ENCODE measurements at places on chromosomes 13 and 19.

DNA sequence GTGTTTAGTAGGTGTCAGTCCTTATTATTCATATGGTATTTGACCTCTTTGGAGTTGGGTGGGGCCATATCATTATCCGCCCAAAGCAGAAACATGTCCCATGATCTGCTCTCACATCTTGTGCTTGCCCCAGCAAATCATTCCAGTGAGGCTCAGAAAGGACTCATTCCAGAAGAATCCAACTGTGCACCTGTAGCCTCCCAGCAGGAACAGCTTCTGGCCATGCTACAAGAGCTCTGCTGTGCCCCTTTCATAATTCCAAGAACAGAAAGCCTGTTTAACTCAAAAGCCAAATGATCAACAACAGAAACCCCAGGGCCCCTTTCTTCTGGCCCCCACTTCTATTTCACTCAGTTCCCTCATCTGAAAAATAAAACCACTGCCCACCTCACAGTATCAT is 673.1 kb downstream of the DIAPH3 start:
- no peak for DNase-seq

GRCh38 chr13:49540552-49540951 is 44.8 kb downstream of the PHF11 start:
- DNase-seq, result peak; percentile 32

DNA sequence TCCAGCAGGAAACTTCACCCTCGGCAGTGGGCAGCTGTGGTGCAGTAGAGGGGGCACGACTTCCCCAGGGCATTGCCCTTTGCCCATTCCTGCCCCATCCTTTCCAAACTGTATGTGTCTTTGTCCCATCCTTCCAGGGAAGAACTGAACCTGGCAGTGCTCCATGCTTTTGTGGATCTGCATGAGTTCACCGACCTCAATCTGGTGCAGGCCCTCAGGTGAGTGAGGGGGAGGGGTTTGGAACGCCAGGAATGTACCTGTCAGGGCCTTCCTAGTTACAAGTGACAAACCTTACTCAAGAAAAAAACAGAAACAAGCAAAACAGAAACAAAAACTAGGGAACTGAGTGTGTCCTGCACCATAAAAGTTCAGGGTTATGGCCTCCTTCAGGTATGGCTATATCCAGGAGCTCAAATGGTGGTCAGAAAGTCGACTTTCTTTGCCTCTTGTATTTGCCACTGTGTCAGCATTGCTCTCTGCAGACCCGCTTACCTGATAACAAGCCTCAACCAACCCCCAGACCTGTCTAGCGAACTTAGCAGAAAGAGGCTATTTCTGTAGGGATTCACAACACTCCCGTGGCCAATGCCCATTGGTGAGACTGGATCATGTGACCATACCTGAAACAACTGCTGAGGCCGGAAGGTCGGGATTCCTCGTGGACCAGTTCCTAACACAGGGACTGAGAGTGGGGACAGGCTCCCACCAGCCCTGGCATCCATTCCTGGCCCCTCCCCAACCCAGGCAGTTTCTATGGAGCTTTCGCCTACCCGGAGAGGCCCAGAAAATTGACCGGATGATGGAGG is 4.2 kb downstream of the CYTH2 start:
- DNase-seq, result no peak

DNA sequence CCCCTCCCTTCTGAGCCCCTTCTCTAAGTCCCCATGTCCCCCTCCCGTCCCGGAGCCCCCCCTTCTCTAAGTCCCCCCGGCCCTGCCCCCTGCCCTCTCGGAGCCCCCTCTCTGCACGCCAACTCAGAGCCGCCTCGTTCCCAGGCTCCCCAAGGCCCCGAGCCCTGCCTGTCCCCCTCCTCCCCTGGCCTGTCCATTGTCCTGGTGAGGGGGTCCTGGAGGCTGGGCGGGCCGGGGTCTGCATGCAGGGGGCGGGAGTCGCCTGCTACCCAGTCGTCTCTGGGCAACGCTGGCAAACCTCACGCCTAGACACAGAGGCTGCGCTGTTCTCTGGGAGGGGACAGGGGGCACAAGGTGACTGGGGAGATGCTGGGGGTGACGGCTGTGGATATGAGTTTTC is 39.2 kb upstream of the SEMA6B start:
- DNase-seq, result no peak

DNA sequence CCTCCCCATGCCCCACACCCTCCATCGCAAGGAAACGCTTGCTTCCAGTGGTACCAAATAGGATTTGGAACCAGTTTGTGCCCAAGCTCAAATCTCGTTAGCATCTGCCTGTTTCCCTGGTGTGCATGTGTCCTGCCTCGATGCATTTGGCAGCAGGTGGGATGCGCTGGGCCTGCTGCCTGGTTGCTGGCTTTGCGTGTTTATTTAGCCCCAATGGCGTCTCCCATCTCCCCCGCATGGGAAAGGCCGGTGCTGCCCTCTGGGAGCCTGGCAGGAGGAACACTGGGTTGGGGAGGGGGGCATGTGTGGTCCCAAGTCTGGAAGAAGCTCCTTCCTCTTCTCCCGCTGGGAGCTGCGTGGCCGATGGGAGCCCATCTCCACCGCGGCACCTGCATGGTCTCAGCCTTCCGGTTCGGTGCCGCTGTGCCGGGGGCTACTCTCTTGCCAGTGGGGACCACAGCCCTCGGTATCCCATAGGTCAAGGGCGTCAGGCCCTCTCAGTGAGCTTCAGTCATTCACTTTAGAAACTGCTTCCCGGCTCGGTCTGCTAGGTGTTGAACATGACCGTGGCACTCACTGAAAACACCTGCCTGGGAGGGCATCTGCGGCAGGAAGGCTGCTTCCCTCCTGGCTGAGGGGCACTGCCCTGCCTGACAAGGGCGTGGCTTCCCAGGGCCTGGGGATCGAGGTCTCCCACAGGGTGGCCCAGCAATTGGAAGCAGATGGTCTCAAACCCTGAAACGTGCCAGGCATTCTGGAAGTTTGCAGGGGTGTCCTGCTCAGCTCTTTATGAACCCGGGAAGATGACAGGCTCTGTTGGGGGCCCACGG is 11.8 kb upstream of the F7 start:
- DNase-seq, result no peak

- no peak for DNase-seq
Measured at GRCh38 chr13:98189841-98190505, 12.9 kb upstream of the RNF113B start.

DNA sequence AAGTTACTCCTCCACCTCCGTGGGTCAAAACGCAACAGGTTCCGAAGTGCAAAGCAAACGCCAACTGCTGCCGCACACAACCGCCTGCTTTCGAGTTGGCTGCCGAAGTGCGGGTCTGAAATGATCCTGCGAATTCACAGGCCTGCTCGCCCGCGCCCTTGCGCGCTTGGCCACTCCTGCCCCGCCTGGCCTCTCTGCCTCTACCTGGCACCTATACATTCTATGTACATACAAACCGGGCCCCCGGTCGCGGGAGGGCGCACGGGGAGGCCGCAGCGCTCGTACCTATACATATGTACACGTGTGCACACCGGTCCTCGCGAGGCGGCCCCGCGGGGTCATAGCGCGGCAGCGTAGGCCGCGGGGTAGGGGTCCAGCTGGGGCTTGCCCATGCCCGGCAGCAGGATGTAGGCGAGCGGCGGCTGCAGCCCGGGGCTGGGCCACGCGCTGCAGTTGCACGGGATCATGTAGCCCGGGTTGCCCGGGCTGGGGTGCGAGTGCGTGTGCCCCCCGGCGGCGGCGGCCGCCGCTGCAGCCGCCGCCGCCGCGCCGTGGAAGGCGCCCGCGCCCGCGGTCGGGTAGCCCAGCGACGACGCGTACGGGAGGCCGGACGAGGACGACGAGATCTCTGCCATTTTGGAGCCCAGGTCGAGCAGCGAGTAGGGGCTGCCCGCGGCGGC is 1.3 kb downstream of the SOX21 start:
- no peak for DNase-seq

DNA sequence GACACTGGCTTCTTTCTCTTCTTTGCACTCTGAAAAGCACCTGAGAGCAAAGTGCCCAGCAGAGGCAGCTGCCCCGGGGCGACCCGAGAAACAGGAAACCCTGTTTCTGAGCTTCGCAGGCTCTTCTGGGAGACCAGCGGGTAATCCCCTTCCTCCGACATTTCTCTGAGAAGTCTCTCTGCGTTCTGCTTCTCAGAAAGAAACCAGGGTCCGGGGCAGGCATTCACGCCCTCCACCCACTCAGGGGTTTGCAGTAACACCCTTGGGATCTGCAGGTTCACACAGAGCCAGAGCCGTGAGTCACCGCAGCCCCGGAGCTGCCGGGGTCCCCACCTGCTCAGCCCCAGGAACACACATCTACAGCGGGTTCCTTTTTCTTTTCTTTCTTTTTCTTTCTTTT is 86.0 kb downstream of the GADD45B start:
- DNase-seq, result no peak

- DNase-seq, result no peak
Measured at GRCh38 chr19:19407633-19407930, 2.1 kb downstream of the GATAD2A start.

GRCh38 chr13:39341251-39341650 is 261.7 kb downstream of the LHFPL6 start:
- DNase-seq, result no peak

DNA sequence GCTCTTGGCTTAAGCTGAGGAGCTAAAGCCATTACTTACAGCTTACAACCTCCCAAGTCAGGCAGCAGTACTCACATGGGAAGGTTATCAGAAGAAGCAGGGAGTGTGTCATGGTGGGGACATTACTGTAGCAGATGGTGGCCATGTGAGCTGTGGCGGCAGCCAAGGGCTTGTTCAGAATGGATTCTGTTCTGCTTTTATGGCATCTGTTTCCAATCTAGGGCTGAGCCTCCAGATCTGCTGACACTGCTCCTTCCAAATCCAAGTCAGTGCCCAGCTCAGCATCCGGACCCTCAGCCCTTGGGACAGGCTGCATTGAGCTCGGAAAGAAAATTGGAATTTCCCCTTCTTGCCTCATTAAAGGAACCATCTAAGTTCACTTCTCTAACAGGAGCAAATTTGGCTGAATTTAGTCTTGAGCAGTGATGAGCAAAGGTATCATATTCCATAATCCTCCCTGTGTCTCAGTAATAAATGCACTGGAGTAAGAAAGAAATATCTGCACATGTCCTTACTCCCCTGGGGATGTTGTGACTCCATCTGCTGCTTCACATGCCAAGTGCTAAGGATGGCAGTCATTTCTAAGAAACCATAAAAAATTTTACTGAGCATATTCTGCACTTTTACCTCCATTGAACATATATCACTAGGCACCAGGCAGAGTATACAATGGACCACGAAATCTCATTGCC is 73.9 kb downstream of the KCTD12 start:
- DNase-seq, result no peak

- peak; percentile 97 for DNase-seq
Measured at GRCh38 chr19:20167020-20167644, at the start of gene ZNF486. ZNF486 (plus strand) TSS chr19:20167214; CDS start chr19:20167331, 117 bp downstream.

- DNase-seq, result no peak
Measured at GRCh38 chr19:44777715-44778347, at the start of gene CBLC. CBLC (plus strand) TSS chr19:44777890; CDS start chr19:44777932, 42 bp downstream.

- DNase-seq, result no peak
Measured at GRCh38 chr13:101757446-101758039, 305.1 kb downstream of the ITGBL1 start.

GRCh38 chr13:106382534-106382933 is 152.9 kb downstream of the EFNB2 start:
- DNase-seq, result no peak

- no peak for DNase-seq
Measured at GRCh38 chr13:67353941-67354340, 123.8 kb upstream of the PCDH9 start.

- DNase-seq, result no peak
Measured at GRCh38 chr13:102873653-102874052, 27.8 kb downstream of the ERCC5 start.

GRCh38 chr13:46908501-46908900 is 11.6 kb upstream of the HTR2A start:
- no peak for DNase-seq

DNA sequence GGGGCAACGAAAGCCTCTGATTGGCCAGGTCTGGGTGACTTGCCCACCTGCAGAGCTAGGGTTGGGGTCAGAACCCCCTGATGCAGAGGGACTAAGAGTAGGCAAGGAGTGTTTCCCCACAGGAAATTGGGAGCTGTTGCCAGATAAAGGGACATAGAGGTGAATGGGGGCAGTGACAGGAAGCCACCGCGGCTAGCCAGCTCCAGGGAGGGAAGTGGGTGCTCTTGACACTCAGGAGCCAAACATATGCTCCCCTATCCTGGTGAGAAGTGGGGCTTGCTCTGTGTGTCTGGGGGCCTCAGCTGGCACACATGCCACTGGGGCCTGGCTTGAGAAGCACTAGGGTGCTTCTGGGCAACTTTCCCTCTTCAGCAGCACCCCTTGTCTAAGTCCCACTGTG is 26.0 kb downstream of the WDR88 start:
- no peak for DNase-seq

DNA sequence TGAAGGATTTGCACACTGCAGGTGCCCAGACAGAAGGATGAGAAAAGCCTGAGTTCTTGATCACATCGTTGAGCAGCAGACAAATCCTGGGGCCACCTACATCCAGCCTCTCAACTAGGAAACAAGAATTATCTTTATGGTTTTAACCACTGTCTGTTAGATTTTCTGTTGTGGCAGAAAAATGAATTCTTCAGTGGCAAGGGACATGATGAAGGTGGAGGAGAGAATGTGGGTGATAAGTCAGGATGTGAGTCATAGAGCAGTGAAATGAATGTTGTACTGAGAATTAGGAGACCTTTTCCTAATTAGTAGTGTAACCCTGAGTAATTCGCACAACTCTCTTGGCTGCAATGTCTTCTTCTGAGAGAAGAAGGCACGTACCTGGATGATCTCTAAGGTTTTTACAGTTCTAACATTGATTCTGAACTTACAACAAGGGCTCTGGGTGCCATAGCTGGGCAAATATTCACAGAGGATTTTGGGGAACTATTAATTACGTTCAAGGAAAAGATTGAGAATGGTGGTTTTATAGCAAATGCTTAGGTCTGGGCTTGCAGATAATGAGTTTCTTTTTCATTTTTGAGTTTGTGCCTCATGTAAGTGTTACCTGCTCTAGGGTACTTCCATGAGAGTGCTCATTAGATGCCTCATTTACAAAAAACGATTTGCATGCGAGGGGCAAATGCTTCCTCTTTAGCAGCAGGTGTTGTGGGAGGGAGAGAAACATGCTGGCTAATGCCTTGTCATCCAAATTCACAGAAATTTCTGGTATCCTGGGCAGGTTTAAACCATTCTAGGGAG is 111.0 kb upstream of the KL start:
- no peak for DNase-seq

GRCh38 chr13:64333888-64334287 is 2896.2 kb downstream of the PCDH9 start:
- no peak for DNase-seq

DNA sequence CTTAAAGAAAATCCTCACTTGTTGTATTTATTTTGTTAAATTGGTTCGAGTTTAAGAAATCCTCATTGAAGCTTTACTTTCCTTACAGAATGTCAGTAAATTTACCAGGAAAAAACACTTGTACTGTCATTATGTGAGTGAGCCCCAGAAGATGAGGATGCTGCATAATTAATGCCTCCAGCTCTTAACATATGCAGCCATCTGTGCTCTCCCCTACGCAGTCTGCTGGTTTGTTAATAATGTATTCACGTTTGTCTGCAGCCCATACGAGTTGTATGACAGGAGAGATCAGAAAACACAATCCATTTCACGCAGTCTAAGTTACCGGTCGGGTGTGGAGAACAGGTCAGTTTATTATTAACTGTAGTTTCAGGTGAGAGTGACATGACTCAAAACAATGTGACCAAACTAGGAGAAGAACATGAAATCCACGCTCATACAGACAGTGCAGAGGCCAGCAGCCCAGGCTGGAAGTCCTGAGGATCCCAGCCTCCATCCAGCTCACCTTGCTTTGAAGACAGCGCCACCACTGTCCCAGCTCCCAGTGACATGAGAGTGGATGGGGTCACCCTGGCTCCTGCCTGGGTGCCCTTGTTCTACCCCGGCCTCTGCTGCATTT is 19.8 kb upstream of the ATP11A start:
- no peak for DNase-seq

Measured in omental fat pad (tissue), 4 donors.